ENCODE measurements at places on chromosomes 12 and 14.

GRCh38 chr14:41666301-41666700 lies 59.6 kb downstream of the LRFN5 start:
- DNase-seq: no peak

DNA sequence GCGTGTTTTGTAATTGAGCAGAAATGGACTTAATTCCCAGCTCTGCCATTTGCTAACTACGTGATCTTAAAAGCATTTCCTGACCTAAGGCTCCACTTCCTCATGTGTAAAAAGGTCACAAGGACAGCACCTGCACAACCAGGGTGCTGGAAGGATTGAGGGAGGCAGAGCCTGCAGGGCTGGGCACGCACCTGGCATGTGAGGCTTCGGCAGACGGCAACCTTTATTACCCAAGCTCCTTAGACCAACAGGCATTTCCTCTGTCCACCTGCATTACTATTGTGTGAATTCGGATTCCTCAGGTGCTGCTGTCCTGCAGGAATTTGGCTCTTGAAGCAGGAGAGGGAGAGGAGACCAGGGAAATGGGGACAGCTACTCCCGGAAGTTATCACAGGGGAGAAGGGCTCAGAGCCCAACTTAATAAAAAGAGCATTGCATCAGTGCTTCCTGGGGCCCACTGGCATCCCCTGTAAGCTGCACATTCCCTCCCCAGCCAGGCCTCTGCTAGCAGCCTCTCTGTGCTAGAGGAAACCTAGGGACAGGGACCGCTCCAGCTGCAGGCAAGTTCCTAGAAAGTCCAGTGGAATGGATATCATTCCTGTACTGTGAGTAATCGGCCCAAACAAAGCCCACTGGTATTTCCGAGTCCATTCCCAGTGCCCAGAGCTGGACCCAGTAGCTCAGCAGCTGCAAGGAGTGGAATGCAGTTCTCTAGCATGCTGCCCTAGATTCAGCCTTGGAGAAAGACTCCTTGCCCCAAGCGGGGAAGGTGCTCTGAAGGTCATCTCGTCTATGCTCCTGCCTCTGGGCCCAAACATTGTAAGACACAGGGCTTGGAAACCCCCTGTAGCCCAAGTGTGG lies 157.1 kb upstream of the CCND2 start:
- no peak for DNase-seq

DNA sequence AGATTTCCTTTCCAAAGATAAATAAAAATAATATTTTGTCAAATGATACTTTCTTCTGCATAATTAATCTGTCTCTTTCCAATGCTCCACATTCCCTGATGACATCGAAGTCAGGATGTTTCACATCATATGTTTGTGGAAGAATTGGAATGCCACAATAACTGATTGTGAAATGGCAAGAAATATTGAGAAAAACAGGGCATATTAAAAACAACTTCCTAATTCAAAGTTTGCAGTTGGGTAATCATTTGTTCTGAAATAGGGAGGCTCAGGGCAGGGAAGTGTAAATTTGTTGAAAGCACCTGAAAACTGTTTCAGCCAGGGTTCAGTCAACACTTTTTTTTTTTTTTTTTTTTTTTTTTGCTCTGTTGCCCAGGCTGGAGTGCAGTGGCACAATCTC lies 50.7 kb downstream of the BCAT1 start:
- DNase-seq: no peak

DNA sequence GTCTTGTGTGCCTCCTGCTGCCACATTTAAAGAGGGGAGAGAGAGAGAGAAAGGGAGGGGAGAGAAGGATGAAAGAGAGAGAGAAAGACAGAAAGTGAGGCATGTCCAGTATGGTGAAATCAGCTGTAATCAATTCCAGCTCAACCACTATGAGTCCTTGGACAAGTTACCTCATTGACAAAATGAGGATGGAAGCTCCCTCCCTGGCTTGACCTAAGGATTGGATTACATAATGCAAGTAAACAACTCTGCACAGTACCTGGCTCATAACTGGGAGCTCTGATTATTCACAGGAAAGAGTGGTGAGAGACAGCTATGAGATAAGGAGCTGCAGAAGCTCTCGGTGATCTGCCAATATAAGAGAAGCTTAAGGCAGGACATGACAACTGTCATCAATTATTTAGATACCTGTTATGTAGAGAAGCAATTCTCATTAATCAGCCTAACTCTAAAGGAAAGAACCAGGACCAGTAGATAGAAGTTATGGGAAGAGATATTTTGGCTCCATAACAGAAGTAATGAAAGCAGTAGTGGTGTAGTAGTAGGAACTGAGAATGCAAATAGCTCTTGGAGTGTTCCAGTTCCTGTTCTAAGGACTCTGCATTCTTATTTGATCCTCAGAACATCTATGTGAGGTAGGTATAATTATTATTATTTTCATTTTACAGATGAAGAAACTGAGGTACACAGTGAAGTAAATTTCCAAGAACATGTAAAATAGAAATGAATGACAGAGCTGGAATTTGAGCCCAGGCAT lies 791.6 kb downstream of the DIO2 start:
- DNase-seq: no peak

- no peak for DNase-seq
Measured at GRCh38 chr12:76445462-76445861, 97.2 kb upstream of the BBS10 start.

DNA sequence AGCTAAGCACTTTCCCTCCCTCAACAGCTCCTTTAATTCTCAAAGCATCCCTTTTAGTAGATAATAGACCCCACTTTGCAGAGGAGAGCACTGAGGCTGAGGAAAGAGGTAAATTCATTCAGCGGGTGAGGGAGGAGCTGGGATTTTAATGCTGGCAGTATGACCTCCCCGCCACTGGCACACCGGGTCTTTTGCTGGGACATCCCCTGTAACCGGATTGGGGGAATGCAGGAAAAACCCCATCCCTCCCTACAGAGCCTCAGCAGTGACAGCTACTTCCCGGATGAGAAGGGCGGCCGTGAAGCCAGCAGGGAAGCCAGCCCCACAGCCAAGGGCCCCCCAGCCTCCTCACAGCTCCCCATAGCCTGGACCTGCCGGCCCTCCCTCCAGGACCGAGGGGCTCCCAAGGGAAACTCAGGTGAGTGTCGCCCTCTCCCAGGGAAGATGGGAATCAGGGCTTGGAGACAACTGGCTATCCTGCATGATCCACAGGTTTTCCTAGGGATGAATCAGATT lies 12.1 kb downstream of the ZBTB39 start:
- no peak for DNase-seq

GRCh38 chr12:45887544-45887943 lies 102.8 kb downstream of the SCAF11 start:
- DNase-seq: no peak

DNA sequence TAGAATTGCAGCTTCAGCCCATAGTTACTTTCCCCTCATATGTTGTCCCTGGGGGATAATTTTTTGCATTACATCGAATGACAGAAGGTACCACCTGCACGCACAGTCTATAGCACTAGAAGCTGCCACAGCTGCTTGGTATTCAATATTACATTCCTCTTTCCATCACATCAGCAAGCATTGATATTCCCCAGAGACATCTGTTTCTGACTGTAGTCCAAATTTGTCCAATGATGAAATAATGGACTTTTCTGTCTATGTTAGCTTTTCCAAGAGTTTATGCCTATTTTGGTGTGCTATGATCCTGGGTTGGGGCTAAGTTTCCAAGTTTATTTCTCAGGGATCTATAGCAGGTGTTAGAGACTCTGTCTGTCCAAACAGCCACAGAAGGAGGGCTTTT lies 335.4 kb downstream of the LRIG3 start:
- DNase-seq: no peak

- no peak for DNase-seq
Measured at GRCh38 chr14:76292561-76292960, 83.4 kb upstream of the ESRRB start.

- DNase-seq: no peak
Measured at GRCh38 chr14:22200977-22201605, 387.9 kb downstream of the DAD1 start.

- no peak for DNase-seq
Measured at GRCh38 chr14:65703521-65703920, 291.0 kb downstream of the FUT8 start.

- DNase-seq: no peak
Measured at GRCh38 chr12:65881348-65881961, 57.2 kb downstream of the HMGA2 start.

- DNase-seq: no peak
Measured at GRCh38 chr12:13030541-13031291, 13.5 kb upstream of the FAM234B start.

GRCh38 chr12:97127061-97127460 lies 220.0 kb downstream of the NEDD1 start:
- no peak for DNase-seq

- DNase-seq: no peak
Measured at GRCh38 chr14:101069228-101069549, 165.7 kb upstream of the RTL1 start.

- no peak for DNase-seq
Measured at GRCh38 chr12:25107920-25108319, 87.0 kb downstream of the DNAI7 start.

- no peak for DNase-seq
Measured at GRCh38 chr12:95733141-95733825, 57.3 kb downstream of the NTN4 start.

DNA sequence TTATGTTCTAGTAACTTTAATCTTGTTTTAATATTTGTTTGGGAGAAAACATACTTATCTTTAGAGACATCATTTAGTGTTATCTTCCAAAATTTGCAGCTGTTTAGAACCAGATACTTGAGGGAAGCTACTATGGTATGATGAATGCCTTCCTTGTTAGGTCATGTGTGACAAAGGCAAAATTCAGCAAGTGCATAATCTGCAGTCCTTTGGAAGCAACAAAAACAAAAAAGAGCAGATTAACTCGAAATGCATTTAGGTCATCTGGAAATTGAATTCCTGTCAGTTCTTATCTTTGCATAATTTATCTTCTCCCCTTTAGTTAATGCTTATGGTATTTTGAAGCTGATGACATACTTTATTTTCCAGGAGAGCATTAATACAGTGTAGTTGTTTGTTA lies 3.5 kb downstream of the FBXO34 start:
- no peak for DNase-seq

GRCh38 chr14:23113431-23114119 lies 5.5 kb downstream of the CEBPE start:
- DNase-seq: no peak

DNA sequence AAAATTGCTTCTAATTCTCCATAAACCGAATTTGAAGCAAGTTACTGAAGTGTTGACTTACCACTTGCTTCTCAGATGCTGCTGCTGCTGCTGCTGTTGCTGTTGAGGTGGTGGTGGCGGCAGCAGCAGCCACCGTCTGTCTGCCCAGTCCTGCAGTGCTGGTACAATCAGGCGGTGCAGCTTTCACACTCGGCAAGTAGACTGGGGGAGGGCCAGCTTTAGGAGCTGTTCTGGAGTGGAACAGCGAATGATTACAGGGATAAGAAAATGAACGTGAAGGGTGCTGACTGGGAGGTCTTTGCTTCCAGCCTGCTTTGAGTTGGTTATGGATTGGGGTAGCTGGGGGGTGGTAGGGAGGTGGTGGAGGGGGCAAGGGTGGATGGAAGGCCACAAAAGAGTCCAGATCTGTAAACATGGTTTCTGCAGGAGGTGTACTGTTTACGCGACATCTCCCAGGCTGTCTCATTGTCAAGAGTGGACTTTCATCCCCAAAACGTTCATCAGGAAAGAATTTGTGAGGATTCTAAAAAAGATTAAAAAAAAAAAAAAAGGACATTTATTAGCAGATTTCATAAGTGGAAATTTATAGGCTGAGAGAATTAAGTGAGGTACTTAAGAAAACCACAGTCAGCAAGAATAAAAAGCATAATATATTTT lies 38.8 kb downstream of the UBR7 start:
- no peak for DNase-seq

DNA sequence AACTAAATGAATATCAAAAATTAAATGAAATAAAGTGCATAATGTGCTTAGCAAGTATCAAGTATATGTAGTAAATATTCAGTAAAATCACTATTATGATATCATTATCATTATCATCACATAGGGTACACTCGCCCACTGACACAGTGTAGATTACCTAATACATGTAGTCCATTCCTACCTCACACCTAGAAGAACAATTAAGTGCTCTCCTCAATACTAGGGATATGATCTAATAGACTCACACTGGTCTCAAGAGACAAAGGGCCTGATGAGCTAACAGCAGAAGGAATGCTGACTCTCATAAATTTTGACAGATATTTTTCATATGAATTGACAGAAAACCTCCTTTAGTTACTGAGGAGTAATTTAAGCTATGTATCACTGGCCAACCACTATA lies 29.1 kb downstream of the FSCB start:
- DNase-seq: no peak

- peak; percentile 89 for DNase-seq
Measured at GRCh38 chr12:53159195-53159839, 21.2 kb upstream of the ZNF740 start.

- no peak for DNase-seq
Measured at GRCh38 chr14:84442521-84442920, 1087.4 kb upstream of the FLRT2 start.

GRCh38 chr14:98888927-98889835 lies 382.8 kb downstream of the BCL11B start:
- no peak for DNase-seq

DNA sequence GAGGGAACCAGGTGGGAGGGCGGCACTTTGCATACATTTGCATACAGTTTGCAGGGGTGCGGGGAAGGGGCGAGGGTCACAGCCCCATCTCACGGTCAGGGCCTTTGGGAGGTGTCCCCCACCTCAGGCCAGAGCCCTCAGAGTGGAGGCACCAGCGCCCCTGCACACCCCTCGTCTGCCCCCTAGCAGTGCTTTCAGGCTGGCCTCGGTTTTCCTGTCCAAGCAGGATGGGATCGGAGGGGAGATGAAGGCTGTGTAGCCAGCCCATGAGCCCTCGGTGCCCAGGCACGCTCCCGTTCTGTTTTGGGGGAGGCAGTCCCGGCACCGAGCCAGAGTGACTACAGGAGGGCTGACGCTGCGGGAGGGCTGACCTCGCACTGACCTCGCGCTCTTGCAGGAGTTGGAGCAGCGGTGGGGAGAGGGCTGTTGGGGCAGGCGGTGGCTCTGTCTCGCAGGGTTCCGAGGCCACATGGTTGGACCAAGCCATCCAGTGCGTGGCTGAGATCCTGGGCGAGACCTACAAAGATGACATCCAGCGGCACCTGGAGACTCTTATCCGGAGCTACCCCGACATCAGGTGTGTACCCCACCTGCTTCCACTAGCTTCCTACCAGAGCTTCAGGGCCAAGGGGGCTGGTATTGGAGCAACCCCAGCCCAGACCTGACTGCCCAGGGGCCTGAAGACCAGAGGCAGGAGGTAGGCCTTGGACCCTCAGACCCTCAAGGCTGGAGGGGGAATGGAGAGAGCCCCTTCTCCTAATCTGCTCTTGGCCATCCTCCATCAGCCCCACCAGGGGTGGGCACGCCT lies 13.6 kb downstream of the EXOC3L4 start:
- DNase-seq: no peak

- DNase-seq: peak; percentile 52
Measured at GRCh38 chr12:76621582-76622024, 62.0 kb upstream of the OSBPL8 start.

DNA sequence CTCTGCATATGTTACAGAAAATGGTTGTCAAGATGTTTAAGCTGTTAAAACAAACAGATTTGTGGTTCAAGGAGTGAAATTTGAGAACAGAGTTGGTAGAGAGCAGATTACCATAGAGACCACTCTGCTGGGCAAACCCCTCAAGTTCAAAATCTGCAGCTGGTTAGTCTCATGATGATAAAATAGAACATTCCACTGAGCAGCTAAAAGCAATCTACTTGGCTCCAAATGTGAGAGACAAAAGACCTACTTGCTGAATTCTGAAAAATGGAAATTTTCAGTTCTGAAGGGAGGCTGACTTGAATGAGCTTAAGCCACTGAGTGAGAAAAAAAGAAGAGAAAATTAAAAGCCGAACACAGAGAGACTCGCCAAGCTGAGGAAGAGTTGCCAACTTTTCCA lies 519.3 kb downstream of the NOVA1 start:
- no peak for DNase-seq

GRCh38 chr12:904010-904414 lies 45.5 kb downstream of the RAD52 start:
- DNase-seq: no peak

Measured in stimulated activated naive CD8-positive, alpha-beta T cell treated with anti-CD3 and anti-CD28 coated beads, Interleukin-15, amount 100 ng/mL, for 72 hours (primary cell).